ENCODE measurements at places on chromosomes 16 and 17.

DNA sequence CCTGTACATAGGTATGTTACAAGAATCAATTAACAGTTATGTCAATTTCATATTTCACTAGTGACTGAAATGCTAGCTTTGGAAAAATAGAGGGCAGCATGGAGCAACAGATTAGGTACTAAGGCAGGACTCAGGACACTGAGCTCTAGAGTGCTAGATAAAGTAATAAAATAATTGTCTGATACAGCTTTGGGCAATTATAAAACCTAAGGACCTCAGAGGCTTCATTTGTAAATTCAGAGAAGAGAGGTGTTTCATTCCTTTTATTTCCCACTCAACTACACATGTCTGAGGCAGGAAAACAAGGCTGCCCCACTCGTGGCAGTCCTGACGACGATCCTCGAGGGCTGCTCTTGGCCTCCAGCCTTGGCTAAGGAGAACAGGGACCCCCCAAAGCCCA lies 81.5 kb downstream of the CA4 start:
- DNase-seq: no peak

DNA sequence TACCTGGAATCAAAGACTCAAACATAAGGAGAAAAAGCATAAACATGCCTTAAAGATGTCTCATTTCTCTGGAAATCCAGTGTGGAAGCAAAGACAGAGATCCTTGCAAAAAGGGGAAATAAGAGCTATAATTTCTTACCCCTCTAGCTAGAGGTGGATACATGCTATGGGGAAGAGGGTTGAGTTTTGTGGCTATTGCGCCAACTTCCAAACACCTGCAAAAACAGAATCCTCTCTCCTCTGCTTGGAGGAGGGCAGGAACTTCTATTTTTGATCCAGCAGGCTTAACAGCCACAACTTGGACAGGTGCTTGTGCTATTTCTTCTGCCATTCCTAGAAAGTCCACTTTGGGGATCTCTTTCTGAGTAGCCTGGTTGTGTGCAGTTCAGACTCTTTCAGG lies 21.5 kb upstream of the NUDT7 start:
- no peak for DNase-seq

GRCh38 chr16:844638-845350 lies 44.3 kb upstream of the GNG13 start:
- DNase-seq: no peak

DNA sequence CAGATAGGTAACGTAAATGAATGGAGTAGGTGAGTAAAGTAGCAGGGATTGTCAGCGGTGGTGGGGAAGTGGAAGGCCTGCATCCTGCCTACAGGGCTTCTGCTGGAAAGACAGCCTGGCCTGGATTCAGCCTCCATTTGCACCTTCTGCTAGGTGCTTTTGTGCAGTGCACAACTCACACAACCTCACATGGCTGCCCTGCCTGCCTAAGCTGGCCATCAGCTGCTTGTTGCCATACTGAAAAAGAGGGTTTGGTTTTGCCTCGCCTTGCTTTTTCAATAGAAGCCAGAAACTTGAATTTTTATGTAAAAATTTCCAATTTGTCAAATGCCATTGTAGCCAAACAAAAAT lies 36.3 kb downstream of the SOST start:
- no peak for DNase-seq

DNA sequence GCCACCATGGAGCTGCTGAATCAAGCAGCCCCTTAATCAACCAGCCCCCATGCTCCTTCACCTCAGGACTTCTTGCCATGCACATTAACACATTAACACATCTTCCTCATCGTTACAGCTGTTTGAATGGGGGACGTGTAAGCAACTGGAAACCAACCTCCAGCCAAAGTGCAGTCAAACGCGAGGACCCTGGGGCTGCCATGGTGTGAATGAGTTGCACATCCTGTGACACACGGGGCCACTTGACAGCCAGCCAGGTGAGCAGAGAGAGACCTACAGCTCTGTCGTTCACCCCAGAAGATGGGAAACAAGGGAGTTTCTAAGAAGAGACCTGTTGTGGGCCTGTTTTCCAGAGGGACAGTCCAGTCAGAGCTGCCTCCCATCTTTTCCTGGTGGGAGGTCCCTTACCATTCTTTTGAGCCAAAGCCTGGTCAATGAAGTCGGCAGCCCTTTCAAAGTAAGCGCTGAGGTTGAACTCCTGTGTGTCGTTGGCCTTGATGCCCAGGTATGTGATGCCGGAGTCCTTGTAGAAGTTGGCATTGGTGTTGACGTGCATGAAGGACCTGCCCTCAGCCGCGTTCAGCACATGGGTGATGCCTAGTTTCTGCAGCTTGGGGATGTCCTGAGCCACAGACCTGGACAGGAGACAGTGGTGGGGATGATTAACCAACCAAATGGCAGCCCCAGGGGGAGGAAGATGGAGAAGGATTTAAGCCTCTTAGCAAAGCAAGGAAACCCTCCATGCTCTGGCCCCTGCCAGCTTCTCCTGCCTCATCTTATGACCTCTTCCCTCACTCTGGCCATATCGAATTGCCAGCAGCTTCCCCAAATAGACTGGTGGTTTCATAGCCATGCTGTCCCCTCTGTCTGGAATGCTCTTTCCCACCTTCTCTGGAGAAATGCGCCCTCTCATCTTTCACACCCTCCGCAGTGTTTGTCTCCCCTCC lies 4.2 kb downstream of the DUSP3 start:
- no peak for DNase-seq

DNA sequence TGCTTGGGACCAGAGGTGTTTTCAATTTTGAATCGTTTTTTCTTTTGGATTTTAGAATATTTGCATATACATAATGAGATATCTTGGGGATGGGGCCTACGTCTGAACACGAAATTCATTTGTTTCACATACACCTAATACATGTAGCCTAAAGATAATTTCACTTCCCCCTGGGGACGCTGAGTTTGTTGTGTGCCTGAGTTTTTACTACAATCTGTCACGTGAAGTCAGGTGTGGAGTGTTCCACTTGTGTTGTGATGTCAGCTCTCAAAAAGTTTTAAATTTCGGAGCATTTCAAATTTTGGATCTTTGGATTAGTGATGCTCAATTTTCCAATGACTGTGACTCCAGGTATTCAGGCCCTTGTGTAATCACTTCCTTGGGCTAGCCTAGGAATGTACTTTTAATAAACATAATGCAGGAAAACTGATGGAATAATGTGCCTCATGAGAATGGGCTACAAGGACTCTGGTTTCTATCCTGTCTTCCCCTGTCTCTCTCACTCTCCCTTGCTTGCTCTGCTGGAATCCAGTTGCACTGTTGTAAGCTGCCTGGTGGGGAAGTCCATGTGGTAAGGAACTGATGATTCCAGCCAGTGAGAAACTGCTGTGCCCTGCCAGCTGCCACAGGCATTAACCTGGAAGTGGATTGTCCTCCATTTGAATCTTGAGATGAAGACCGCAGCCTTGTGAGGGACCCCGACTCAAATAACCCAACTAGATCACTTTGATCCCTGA lies 403.8 kb downstream of the SHISA9 start:
- no peak for DNase-seq

GRCh38 chr17:30915833-30916611 lies 5.7 kb upstream of the ADAP2 start:
- no peak for DNase-seq

DNA sequence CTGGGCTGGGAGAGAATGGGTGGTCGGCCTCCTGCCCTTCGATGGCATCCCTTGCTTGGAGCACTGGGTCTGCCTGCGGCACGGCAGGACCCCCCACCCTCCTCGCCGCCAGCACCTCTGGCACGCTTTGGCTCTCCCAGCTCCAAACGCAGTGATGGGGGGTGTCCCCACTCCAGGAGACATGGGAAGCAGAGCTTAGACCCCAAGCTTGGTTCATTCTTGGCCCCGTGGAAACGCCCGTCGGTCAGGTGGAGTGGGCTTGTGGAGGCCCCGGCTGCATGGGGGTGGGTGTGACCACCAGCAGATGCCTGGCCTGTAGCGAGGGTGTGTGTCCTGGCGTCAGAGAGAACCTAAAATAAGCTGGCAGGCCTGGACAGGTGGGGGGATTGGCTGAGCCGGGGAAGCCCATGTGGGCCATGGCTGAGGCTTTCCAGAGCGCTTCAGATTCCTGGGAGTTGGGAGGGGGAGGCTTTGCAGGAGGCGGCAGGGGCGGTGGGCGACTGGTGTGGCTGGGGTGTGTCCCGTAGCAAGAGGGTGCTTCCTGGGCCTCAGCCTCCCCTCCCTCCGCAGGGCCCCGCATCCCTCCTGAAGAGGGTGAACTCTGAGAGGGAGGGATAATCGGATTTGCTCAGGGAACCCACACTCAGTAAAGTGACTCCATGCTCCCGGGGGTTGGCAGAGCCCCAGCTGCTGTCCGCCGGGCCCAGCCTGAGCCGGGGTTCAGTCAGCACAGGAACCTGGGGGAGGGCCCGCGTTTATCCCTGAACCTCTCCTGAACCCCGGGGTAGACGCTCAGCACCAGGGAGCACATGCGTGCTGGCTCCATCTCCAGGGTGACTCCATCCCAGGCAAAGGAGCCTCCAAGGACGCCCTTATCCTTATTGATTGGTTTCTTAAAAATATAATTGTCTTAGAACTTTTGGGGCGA lies 3.4 kb downstream of the CACNA1H start:
- no peak for DNase-seq

GRCh38 chr16:85798901-85799496 lies 345 bp downstream of the EMC8 start:
- peak; percentile 11 for DNase-seq

DNA sequence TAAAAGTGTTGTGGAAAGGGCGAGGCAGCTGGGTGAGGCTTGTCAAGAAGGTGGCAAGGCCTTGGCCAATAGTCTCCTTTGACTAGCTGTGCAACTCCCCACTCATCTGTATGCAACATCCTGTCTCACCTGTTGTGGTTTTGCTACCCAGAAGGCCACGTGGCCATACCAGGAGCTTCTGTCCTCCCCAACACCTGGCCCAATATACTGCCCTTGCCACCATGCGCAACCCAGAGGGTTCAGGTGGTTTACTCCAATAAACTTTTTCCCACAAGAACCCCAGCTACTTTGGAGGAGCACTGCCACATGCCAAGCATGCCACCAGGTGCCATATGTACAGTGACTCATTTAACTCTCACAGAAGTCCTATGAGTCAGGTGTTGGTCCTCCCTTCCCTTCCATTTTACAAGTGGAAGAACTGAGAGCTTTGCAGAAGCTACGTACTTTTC lies 10.2 kb downstream of the MYO19 start:
- DNase-seq: no peak

DNA sequence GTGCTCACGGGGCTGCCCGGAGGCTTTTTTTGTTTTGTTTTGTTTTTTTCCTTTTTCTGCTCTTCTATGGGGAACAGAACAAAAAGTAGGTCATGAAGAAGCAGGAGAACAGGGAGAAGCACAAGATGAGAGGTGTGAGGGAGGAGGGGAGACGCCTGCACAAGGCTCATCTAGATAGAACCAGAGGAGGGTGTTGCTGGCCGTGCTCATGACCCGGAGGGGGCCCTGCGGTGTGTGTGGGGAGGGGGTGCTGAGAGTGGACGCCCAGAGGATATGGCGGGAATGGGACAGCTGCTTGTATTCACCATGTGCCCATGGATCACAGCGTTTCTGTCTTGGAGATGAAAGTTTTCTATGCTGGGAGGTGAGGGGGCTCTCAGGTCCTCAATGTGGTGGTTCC lies 183.7 kb downstream of the FOXL1 start:
- DNase-seq: no peak

- no peak for DNase-seq
Measured at GRCh38 chr17:18261146-18261515, 669 bp downstream of the MIEF2 start.

DNA sequence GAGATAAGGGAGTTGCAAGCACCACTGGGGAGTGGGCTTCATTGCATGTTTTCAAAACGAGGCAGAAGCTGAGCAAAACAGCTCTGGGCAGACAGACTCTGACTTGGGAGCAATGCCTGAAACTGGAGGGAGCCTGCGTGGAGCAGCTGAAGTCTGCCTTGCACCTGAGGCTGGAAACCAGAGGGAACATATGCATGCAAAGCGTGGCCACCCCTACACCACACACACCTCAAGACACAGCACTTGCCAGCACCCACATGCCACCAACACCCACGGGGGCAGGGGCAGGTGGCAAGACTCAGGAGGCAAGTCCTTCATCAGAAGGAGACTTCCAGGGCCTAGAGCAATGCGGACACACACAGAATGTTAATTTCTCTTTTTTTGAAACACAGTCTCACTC lies 45.8 kb downstream of the COTL1 start:
- DNase-seq: no peak

GRCh38 chr17:49911719-49912118 lies 57.3 kb upstream of the DLX4 start:
- no peak for DNase-seq

DNA sequence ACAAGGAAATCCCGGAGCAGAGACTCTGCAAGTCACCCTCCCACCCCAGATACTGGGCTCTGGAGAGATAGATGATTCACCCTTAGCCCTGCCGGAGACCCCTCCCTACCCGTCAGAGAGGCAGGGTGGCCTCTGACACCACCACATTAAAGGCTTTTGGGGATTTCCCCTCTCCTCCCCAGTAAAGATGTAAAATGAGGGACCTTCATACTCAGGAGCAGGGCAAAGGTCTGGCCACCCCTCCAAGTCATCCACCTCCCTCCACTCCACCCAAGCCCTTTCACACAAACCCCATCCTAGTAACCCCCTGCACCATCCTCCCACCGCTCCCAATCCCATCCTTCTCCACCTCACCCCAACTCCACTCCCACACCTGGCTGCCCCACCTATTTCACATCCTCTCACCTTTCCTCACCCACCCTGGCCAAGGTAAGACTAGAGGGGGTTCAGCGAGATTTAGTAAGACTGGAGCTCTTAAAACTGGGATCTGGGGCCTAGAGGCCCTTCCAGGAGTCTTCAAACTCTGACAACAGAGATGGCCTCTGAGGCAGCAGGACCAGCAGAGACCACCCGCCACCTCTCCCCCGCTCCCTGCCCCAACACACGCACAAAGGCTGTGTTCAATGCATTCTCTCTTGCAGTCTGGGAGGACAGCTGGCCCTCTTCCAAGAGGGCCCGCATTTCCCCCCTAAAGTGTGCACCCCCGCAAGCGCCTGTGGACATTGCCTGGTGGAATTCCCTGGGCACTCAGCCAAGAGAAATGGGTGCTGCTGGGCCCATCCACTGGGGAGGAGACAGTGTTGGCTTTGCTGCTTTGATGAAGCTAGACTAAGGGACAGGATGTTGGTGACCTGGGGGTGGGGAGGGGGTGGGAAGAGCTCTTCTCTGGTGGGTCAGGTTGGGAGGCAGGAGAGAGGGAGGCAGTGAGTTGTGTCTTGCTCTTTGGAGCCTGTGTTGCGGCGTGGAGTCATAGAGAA lies 1.1 kb downstream of the ABAT start:
- peak; percentile 33 for DNase-seq

- no peak for DNase-seq
Measured at GRCh38 chr17:237406-237955, 56.0 kb upstream of the DOC2B start.

GRCh38 chr17:62130739-62131138 lies 65.7 kb upstream of the MED13 start:
- no peak for DNase-seq

Data from stimulated activated CD8-positive, alpha-beta memory T cell treated with anti-CD3 and anti-CD28 coated beads, Interleukin-4, amount 100 ng/mL, for 24 hours (primary cell).